Thoracic aorta (tissue), 2 donors: ENCODE measurements at places on chromosomes 6 and 20. TPM values are rescaled to one million over a fixed set of nuclear protein-coding genes. Genes with fewer than 3 reads are reported as not detected.

Gene RAET1G
- total RNA-seq = not detected

Gene BFSP1
- total RNA-seq = 2.4 TPM

Gene TMEM200A
- 9.7 TPM for total RNA-seq

Gene ME1
- total RNA-seq = 22.9 TPM

Gene PACSIN1
- total RNA-seq = not detected

Gene NFATC2
- total RNA-seq = 24.5 TPM

Gene TNXB
- 194 TPM for total RNA-seq

Gene ABHD12
- 49.8 TPM for total RNA-seq

Gene ADGRF1
- total RNA-seq = not detected

Gene TXLNB
- 0.49 TPM for total RNA-seq

Gene C20orf202
- total RNA-seq = not detected

Gene VSX1
- total RNA-seq = not detected

Gene UST
- 30.8 TPM for total RNA-seq

DNA sequence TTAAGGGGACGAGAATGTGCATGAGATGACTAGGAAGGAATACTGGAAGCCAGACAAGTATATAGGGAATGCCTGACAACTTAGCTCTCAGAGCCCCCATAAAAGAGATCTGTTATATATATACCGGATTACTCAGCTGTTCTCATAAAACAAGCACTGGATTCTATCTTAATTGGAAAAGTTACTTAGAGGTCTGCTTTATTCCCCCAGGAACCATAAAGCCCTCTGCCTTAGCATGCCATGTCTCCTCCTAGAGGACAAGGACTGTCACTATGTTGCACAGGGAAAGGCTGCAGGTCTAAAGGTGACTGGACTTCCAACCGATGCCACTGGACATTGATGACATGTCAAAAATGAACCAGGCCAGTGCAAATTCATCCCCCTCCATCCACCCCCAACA lies 6.4 kb downstream of the EXOC2 start:
- H3K4me1 ChIP-seq = peaks cover 15% of the 10 kb centered on the region
- no peaks in the 10 kb centered on the region for H3K27me3 ChIP-seq
- no peak for DNase-seq
- no peak overlapping the region for H3K27ac ChIP-seq
- H3K36me3 ChIP-seq = no peaks in the 10 kb centered on the region
- H3K4me3 ChIP-seq = no peak overlapping the region

- no peaks in the 10 kb centered on the region for H3K4me1 ChIP-seq
- no peak overlapping the region for H3K4me3 ChIP-seq
- H3K27me3 ChIP-seq = no peaks in the 10 kb centered on the region
- H3K36me3 ChIP-seq = no peaks in the 10 kb centered on the region
- no peak overlapping the region for H3K27ac ChIP-seq
Measured at GRCh38 chr6:91483415-91484105, 896.7 kb upstream of the MAP3K7 start.

- no peaks in the 10 kb centered on the region for H3K36me3 ChIP-seq
- DNase-seq = no peak
- no peak overlapping the region for H3K4me3 ChIP-seq
- H3K4me1 ChIP-seq = no peaks in the 10 kb centered on the region
- H3K27me3 ChIP-seq = no peaks in the 10 kb centered on the region
Measured at GRCh38 chr6:24988562-24988961, 52.8 kb upstream of the RIPOR2 start.

DNA sequence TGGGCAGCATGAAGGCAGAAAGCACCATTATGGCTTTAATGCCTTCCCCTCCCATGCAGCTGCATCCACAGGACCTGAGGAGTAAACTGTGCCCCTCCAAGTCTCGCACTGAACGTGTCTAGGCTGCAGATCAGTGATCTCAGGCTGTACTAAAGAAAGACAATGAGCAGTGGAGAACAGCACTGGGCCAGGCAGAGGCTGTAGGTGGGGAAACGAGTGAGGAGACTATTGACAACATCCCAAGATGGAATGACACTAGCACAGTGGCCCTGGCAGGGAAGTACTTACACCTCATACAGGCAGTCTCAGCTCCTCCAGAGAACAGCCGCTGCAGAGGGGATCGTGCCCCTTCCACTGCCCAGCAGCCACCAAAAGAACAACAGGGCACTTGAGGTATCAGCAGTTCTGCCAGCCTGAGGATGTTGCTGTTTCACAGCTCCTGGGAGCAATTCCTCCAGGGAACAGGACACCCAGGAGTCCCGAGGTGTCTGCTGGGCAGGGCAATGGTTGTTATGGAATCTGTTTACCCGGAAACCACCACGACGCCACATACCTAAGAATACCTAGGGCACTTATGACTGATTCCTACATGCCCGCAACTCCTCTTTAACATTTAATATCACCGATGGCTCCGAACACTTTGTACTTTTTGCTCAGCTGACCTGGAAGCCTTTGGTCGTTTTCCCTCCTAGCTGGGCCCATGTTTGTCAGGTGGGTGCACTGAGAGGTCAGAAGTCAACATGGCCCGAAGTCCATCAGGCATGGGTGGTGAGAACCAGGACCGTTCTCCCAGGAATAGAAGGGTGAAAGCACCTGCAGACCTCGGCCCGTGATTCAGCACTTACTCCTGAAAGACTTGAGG lies 79.1 kb downstream of the SLC22A23 start:
- H3K27ac ChIP-seq = no peak overlapping the region
- DNase-seq = no peak
- no peaks in the 10 kb centered on the region for H3K36me3 ChIP-seq
- H3K27me3 ChIP-seq = no peaks in the 10 kb centered on the region
- no peak overlapping the region for H3K4me3 ChIP-seq

GRCh38 chr6:137248702-137249101 lies 29.5 kb upstream of the IFNGR1 start:
- H3K4me3 ChIP-seq = no peak overlapping the region
- H3K36me3 ChIP-seq = no peaks in the 10 kb centered on the region
- H3K27me3 ChIP-seq = no peaks in the 10 kb centered on the region
- H3K4me1 ChIP-seq = peaks cover 8% of the 10 kb centered on the region
- no peak overlapping the region for H3K27ac ChIP-seq

DNA sequence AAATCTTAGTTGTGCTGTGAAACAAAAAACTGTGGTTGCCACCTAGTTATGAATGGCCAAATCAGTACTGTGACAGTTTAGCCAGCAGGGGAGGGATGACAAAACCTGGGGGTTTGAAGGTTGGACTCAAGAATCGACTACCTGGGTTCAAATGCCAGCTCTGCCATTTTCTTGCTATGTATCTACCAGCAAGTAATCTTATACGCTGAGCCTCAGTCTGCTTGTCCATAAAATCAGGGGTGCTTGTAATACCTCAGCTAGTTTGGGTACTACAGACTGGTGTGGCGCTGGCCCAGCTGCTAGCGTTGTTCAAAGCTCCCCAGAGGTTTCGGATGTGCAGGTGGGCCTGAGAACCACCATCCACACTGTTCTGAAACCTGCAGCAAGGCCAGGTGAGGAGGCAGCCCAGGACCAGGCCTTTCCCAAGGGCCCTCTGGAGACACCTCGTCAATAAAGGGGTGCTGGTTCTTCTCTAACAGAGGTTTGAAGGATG lies 40.4 kb downstream of the TRAM2 start:
- peaks cover 44% of the 10 kb centered on the region for H3K4me1 ChIP-seq
- peak overlapping the region; percentile 28 for H3K27ac ChIP-seq
- peaks cover 15% of the 10 kb centered on the region for H3K36me3 ChIP-seq
- no peaks in the 10 kb centered on the region for H3K27me3 ChIP-seq
- DNase-seq = no peak

DNA sequence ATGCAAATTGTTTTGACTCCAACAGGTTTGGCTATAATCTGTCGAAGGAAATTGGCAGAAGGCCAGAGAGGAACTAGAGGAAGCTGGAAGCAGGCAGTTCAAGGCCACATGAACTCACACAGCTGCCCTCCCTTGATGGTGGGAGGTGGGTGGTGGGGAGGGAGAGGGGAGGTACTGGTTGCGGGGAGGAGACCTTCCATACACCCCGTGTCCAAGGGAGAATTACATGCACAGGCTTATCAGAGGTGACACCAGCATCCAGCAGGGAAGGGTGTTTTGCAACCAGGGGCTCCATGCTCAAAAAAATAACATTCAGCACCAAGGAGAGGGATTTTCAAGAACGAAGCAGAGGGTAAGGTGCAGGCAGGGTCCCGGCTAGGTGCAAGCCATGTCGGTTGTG lies 9.1 kb downstream of the PRND start:
- no peak overlapping the region for H3K27ac ChIP-seq
- no peaks in the 10 kb centered on the region for H3K36me3 ChIP-seq
- DNase-seq = no peak
- H3K4me1 ChIP-seq = no peaks in the 10 kb centered on the region

- no peak overlapping the region for H3K4me3 ChIP-seq
- no peak for DNase-seq
- H3K36me3 ChIP-seq = peaks cover 3% of the 10 kb centered on the region
- H3K27ac ChIP-seq = no peak overlapping the region
Measured at GRCh38 chr6:36504181-36504580, 43.1 kb downstream of the STK38 start.

DNA sequence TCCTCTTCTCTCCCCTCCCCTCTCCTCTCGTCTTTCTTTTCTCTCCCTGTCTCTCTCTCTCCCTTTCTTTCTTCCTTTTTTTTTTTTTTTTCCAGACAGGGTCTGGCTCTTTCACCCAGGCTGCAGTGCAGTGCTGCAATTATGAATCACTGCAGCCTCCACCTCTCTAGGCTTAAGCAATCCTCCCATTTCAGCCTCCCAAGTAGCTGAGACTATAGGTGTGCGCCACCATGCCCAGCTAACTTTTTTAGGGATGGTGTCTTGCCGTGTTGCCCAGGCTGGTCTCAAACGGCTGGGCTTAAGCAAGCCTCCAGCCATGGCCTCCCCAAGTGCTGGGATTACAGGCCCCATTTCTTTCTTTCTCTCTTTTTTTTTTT lies 59.9 kb upstream of the NCOA3 start:
- no peaks in the 10 kb centered on the region for H3K27me3 ChIP-seq
- DNase-seq = no peak
- H3K36me3 ChIP-seq = no peaks in the 10 kb centered on the region
- H3K27ac ChIP-seq = no peak overlapping the region

- DNase-seq = no peak
- no peaks in the 10 kb centered on the region for H3K27me3 ChIP-seq
- H3K4me3 ChIP-seq = no peak overlapping the region
- peaks cover 14% of the 10 kb centered on the region for H3K4me1 ChIP-seq
Measured at GRCh38 chr20:57821935-57822334, 112.1 kb upstream of the PMEPA1 start.

GRCh38 chr20:21301940-21302663 lies 1.0 kb upstream of the XRN2 start:
- H3K4me1 ChIP-seq = peaks cover 14% of the 10 kb centered on the region
- peak overlapping the region; percentile 92 for H3K27ac ChIP-seq
- peak overlapping the region; percentile 86 for H3K4me3 ChIP-seq
- DNase-seq = no peak
- no peaks in the 10 kb centered on the region for H3K27me3 ChIP-seq
- H3K36me3 ChIP-seq = no peaks in the 10 kb centered on the region

- DNase-seq = no peak
- H3K36me3 ChIP-seq = no peaks in the 10 kb centered on the region
- peaks cover 11% of the 10 kb centered on the region for H3K4me1 ChIP-seq
- H3K4me3 ChIP-seq = peak overlapping the region; percentile 42
Measured at GRCh38 chr6:155077784-155078183, 82.7 kb downstream of the TIAM2 start.

GRCh38 chr6:113047932-113048331 lies 700.8 kb downstream of the RFPL4B start:
- H3K36me3 ChIP-seq = no peaks in the 10 kb centered on the region
- DNase-seq = no peak
- no peak overlapping the region for H3K27ac ChIP-seq

GRCh38 chr6:150599199-150600009 lies at the start of gene PLEKHG1:
Gene PLEKHG1, plus strand, starts transcription at chr6:150599885. Its CDS starts 133,797 bp downstream, at chr6:150733682.
- no peaks in the 10 kb centered on the region for H3K36me3 ChIP-seq
- DNase-seq = no peak
- peak within 1 kb of the TSS; percentile 94 for H3K4me3 ChIP-seq
- peak within 1 kb of the TSS; percentile 49 for H3K27ac ChIP-seq
- peaks cover 6% of the 10 kb centered on the region for H3K4me1 ChIP-seq
- no peaks in the 10 kb centered on the region for H3K27me3 ChIP-seq

DNA sequence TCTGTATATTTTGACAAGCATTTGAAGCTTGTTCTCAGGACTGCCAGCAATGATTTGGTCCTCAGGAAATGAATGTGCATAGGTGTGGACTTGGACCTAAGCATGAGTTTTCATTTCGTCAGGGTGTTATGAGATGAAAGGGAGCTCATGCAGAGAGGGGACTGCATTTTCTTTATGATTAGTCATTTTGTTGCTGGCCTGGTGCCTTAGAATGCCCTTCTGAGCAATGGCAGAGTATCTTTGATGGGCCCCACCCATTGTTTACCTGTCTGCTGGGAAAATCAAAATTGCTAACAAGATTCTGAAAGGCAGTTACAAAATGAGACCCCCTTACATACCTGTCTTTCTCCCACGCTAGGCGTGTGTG lies 51.5 kb upstream of the MTHFD1L start:
- no peak overlapping the region for H3K4me3 ChIP-seq
- no peaks in the 10 kb centered on the region for H3K36me3 ChIP-seq
- H3K4me1 ChIP-seq = no peaks in the 10 kb centered on the region
- no peak overlapping the region for H3K27ac ChIP-seq

DNA sequence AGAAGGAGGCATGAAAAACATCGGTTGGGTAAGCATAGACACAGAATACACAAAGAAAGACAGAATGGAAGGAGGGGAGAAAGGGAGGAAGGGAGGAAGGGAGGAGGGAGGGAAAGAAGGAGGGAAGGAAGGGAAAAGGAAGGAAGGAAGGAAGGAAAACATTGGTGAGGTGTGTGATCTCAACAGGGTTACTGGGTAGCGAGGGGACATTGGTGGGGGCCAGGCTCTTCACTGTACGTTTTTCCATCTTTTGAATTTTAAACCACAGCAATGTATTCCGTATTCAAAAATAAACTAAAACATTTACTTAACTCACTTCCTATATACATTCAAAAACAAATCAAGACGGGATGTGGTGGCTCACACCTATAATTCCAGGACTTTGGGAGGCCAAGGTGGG lies 20.7 kb upstream of the BPIFA2 start:
- DNase-seq = no peak
- no peak overlapping the region for H3K27ac ChIP-seq
- no peaks in the 10 kb centered on the region for H3K36me3 ChIP-seq
- H3K27me3 ChIP-seq = no peaks in the 10 kb centered on the region
- H3K4me1 ChIP-seq = no peaks in the 10 kb centered on the region
- no peak overlapping the region for H3K4me3 ChIP-seq

DNA sequence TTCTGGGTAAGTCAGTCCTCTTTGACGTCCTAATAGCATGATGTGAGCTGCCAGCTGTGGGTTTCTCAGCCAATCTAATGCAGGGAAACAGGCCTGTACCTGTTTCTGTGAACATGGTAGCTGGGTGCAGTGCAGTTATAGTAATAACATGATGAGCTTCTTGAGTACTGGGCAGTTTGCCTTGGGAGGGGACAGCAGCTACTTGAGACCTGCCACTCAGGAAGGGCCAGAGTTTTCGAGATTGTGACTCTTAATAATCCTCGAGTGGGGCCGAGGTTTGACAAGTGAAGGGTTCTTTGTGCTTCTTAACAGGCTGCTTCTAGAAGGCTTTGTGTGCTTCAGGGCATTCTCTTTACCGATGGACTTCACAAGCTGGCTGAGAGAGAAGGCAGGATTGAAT lies 180.1 kb downstream of the JARID2 start:
- no peak overlapping the region for H3K27ac ChIP-seq
- H3K36me3 ChIP-seq = no peaks in the 10 kb centered on the region
- no peak overlapping the region for H3K4me3 ChIP-seq
- H3K4me1 ChIP-seq = peaks cover 11% of the 10 kb centered on the region
- no peaks in the 10 kb centered on the region for H3K27me3 ChIP-seq

- no peak for DNase-seq
- H3K27ac ChIP-seq = no peak overlapping the region
- H3K4me1 ChIP-seq = no peaks in the 10 kb centered on the region
- no peak overlapping the region for H3K4me3 ChIP-seq
Measured at GRCh38 chr20:20926222-20926905, 179.8 kb downstream of the LINC00237 start.
